ENCODE measurements at places on chromosomes 2 and 18.

DNA sequence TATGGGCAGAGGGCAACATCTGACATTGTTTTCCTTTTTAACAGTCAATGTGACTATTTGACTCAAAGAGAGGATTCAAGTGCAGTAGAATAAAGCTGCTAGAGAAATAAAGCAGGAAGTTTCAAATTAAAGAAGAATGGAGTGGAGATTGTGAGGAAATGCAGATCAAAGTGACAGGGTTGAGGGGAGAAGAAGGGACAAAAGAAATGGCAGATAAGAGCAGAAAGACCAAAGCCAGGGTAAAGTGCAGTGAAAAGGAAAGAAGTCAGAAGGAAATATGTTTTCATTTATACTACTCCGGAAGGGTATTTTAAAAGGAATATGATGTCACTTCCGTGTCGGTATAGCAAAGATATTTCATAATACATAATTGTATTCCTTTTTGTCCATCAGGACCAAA, 297.5 kb upstream of the CRIM1 start:
- no peak for DNase-seq

DNA sequence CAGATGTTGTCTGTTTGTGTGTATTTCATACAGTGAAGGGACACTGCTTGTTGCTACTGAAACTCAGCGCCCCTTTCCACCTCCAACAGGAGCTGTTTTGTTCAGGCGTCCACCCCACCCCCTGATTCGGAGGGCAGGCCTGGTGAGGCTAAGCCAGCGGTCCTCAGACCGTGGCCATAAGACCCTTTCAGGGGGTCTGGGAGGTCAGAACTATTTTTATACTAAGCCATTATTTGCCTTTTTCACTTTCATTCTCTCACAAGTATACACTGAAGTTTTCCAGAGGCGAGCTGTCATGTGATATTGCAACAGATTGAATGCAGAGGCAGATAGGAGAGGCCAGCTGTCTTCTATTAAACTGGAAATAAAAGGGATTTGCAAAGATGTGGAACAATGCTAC, 39.7 kb upstream of the IGFBP5 start:
- no peak for DNase-seq

DNA sequence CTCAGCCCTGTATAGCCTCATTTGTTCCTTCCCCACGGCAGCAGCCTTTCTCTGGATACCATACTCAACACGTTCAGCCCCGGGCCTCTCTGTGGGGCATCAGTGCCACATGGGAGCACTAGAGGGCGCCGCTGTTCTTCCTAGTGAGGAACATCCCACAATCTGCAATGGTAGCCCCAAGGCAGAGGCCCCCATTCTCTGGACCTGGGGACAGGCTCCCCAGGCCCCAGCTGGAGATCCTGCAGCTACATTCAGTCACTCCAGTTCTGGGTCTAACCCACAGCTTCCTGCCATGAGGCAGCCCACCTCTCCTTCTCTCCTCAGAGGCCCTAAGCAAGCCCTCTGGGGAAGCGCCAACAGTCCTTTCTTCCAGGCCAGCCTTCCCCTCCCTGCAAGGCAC, 14.2 kb upstream of the SFXN5 start:
- peak; percentile 89 for DNase-seq

DNA sequence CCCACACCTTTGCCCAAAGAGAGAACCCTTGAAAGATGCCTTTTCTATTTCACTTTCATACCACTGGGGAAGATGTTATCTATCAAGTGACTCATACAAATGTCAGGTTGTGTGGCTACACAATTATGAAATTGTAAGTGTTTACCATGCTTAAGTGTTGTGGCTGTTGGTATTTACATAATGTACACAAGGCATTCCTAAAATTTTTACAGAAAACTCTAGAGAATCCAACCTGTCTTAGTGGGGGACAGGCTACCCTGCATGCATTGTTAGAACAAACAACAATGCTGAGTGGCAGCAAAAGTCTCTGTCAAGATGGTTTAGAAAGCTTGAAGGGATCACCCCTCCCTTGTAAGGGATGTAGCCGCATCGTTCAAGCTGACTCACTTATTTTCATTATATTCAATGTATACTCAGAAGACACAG, 5.5 kb upstream of the MGAT4A start:
- DNase-seq: no peak

GRCh38 chr18:79361766-79362522, 33.8 kb upstream of the NFATC1 start:
- DNase-seq: no peak

DNA sequence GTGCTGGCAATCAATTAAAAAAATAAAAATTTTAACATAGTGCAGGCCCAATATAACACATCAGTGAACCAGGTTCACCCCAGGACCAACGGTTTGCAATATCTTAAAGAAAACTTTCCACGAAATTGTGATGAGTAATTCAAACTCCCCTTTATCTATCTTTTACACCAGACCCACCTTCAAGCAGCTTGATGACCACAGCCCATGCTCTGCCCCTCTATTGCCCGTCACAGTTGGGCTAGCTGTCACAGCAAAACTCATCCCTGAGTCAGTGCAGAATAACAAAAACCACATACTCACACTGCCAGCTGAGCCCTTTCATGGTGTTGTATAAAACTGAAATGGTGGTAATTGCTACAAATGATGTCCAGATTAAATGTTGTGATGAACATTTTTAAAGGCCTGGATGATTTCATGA, 112.5 kb upstream of the CREB1 start:
- DNase-seq: no peak

Data from suppressor macrophage treated with lipopolysaccharide for 4 hours (primary cell).